Fibroblast of skin of right quadriceps (primary cell): ENCODE measurements at places on chromosomes 4 and X.
A peak's percentile ranks its signal among the peaks of the same experiment; 100 is the strongest.

GRCh38 chr4:25862411-25863346 is at the start of gene SEL1L3:
Gene SEL1L3, minus strand, starts transcription at chr4:25862988. Its CDS starts 152 bp downstream, at chr4:25862836.
- no peak for DNase-seq

DNA sequence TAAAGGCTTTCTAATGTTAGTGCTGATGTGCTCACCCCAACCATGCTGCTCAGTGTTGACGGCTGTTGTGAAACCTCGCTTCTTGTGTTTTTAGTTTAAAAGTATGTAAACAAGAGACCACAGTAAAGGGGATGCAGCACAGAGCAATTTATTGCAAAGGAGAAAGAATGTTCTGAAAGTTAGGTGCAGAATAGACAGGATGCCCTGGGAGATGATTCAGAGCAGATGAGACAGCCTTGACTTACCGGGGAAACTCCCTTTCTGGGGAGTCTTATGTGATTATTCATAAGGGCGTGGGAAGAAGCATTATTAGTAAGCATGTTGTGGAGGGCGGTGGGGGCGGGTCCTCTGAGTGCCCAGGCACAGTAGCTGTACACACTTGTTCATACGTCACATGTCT is 47.7 kb downstream of the EVC start:
- DNase-seq = peak; percentile 96

DNA sequence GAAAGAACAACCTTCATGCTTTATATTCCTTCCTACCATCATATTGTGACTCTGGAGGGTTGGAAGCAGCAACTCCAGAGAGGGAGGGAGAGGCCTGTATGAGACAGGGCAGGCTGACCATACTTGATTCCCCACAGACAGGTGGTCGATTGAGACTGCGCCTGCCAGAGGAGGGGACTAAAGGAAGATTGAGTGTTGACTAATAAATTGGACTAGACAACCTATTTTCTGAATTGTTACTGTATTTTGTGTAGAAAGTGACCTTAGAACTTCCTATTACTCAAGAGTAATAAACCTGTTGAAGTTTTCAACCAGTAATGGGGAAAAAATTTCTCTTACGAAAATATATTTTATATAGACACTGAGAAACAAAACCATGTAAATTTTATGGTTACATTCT is 301.5 kb downstream of the INPP4B start:
- no peak for DNase-seq

GRCh38 chrX:47608130-47608810 is 11.4 kb downstream of the SYN1 start:
- DNase-seq = no peak

DNA sequence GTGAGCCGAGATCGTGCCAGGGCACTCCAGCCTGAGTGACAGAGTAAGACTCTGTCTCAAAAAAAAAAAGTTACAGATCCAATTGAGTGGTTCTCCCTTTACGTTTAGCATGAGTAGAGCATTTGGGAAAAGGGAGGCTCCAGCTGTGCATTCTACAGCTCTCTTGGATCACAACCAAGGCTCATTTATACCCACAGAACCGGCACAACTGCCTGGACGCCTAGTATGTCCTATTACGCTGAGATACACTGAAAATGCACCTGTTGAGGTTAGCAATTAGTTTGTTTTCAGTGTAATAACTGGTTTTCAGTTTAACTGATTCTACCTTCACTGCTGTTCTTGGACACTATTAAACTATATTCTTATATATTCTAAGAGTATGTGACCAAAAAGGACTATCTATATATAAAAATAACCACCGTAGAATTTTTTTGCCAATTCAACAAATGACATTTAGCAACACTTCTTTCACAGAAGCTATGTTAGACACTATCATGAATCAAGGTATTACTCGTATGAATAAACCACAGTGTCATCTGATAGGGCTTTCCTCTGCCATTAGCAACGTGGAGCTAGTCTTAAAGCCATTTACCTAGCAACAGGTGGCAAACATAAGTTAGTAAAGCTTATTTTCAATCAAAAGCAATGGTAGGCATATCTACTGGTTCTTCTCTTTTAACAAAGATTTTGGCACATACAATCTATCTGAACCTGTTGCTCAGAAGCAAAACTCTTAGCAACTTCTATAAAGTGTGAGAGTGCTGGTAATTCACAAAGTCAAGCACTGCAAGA is 3.6 kb downstream of the OTUD4 start:
- DNase-seq = no peak

- no peak for DNase-seq
These were observed 6.8 kb upstream of the MGST2 start for GRCh38 chr4:139658586-139659382.

- no peak for DNase-seq
These were observed 6.9 kb upstream of the PNMA6A start for GRCh38 chrX:153065389-153065788.

DNA sequence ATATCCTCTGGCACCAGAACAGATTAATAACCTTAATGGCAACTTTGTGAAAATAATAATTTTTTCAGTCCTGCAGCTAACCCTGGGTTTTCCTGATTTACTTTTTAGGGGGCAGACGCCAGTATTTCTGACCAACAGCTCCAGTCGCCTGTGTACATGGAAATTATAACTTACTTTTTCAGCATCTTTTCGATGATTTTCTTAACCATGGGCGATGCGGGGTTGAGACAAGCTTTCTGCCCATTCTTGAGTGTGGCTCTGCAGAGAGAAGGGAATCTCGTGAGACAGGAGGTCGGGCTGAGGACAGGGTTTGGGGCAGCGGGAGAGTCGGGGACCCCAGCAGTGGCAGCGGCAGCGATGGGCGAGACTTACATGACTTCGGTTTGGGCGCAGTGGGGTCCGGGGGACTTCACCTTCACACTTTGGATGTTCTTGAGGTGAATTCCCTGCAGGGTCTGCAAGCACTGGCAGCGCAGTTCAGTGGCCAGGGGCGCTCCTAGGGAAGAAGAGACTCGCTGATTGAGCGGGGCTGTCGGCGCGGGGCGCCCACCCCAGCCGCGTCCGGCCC is 484 bp downstream of the CXCL2 start:
- no peak for DNase-seq

DNA sequence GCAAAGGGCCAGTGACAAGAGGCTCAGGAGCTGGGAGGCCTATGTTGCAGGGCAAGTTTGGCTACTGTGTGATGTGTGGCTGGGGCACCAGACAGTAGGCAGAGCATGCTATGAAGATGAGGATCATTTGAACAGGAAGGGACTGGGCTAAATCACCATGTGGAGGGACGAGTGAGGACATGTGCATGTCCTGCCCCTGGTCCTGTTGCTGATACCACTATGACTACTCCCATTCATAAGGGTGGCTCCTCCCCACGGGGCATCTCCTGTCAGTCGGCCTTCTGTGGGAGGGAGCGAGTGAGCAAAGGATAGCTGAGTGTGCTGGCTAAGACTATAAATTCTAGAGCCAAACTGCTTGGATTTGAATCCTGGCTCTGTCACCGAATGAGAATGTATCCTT is 139.2 kb downstream of the TMEM164 start:
- no peak for DNase-seq

DNA sequence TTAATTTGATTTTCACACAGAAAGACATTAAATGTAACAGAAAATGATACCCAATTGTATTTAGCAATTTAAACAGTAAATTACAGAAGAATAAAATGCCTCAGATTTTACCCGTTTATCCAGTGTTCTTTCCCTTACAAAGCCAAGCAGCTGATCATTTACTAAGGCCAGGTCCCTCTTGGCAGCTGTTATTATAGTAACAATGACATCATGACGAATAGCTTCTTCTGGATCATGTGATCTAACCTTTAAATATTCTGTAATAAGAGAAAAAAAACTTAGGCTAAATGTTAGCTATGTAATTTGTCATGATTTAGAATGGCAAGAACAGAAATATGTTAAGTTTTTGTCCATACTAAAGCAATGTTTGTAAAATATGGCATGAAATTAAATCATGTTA is 69.4 kb downstream of the PDS5A start:
- no peak for DNase-seq

DNA sequence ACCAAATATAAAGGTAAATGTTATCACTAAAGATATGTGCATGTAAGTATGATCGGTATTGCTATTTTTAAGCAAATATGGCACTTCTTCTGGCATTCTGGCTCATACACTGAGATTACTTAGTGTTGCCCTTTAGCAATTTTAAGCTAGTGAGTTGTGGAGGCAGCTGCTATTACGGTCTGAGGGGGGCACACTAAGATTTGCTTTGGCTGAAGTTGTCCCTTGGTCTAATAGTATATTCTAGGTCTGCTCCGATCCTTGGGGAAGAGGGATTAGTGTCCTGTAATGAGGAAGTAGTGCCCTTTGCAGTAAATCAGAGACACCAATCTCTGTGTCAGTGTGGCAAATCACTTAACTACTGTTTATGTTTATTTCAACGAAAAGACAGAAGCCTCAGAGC is 196.5 kb upstream of the FTHL17 start:
- DNase-seq = peak; percentile 6

DNA sequence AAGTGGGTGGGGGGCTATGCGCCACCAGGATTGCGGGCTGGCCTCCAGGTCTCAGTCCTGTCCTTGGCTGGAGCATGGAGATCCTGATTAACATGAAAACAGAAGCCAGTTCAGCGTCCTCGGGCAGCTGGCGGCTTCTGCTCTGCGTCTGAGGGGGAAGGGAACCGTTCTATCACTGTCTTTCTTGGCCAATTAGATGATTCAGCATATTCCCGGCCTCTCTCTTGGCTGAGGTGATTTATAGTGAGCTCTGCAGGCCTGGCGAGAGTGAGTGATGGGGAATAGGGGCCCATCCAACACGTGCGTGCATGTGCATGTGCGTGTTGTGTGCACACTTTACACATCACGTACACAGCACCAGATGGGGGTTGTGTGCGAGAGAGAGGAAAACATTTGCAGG is 145.8 kb upstream of the ATP6AP2 start:
- peak; percentile 83 for DNase-seq

GRCh38 chrX:136204571-136204970 is 46.6 kb downstream of the MAP7D3 start:
- DNase-seq = peak; percentile 58

DNA sequence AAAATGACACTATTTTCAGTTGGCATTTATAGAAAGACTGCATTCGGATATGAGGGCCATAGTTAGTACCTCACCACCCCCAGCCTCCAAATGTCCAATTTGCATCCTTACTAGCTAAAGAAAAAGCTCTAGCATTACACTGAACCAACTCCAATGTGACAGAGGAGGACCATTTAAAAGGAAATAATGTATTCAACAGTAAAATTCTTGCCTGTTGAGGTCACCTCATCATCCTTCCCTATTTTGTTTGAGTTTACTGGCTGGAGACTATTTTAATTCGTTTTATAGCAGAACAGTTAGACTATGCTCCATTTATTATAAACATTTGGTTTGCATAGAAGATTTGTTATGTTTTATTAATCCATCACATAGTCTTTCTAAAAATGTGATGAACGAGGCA is 88.2 kb upstream of the PPARGC1A start:
- DNase-seq = peak; percentile 38

GRCh38 chr4:176156656-176157055 is 38.7 kb downstream of the SPATA4 start:
- DNase-seq = peak; percentile 73

DNA sequence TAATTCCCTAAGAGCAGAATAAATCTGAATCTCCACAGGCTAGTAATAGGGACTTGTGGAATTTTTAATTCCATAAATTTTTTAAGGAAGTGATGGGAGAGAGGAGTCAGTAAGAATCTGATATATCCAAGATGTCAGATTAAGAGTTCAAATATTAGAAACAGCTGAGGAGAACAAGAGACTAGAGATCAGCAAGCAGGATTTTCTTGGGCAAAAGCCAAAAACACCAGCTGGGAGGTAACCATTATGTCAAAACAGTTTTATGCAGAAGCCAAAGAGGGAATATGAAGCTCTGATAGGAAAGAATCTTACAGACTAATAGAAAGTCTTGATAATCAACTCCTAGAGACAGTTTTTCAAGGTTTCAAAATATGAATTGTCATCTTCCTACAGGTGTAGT is 72.2 kb upstream of the RBPJ start:
- peak; percentile 72 for DNase-seq

DNA sequence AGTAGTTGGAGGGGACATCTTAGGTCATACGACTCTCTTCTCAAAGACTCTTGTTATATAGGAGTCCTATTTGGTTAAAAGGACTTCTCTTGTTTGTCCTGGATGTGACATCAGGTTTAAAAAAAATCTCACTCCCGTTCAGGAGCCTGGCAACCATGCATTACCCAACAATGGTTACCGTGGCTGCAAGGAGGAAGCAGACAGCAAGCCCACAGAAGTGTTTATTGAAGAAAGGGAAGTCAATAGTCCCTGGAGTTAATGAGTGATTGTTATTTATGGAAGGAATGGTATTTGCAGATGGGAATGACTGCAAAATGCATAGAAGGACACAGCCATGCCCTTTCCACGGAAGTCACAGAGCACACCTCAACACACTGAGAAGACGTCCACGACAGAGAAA is 75.9 kb upstream of the ENPP6 start:
- DNase-seq = no peak

DNA sequence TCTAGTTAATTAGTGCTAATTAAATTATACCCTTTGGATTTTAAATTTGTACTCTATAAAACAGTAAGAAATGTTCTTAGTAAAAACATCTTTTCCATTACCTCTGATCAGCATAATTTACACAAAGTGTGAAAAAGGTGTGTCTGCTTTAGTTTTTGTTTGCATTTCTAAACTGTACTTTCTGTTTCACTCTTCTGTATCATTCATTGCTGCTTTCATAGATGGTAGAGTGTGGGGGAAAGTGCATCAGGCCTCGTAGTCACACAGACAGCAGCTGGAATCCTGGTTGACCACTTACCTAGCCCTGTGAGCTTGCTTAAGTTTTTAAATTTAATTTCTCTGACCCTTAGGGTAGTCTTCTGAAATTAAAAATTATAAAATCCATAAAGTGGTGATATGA is 275.4 kb upstream of the PITX2 start:
- no peak for DNase-seq

DNA sequence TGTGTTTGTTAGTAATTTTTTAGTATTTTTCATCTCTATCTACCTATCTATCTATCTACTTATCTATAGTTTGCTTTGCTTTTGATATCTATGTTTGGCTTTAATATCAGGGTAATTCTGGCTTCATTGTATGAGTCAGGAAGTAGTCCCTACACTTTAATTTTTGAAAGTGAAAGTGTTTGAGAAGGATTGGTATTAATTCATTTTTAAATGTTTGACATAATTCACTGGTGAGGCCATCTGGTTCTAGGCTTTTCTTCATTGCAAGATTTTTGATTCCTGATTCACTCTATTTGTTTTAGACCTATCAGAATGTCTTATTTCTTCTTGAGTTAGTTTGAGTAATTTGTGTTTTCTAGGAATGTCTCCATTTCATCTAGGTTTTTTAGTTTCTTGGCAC is 20.2 kb upstream of the TCP11X2 start:
- no peak for DNase-seq

DNA sequence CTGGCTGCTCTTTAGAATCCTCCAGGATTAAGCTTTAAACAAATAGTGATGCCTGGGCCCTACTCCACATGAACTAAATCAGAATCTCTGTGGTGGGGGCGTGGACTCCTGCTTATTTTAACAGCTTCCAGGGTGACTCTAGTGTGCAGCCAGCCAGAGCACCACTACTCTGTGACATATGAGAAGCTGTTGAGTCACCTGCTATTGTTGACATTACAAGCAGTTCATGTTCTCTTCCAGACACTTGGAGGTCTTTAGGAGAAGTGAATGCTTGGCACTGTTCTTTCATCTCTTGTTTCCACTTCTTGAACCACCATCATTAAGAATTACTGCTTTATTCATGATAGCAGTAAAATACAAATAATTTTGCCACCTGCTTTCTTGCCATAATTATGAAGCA is 426 bp upstream of the C4orf51 start:
- DNase-seq = peak; percentile 85

GRCh38 chr4:3440011-3440410 is 1.8 kb upstream of the HGFAC start:
- DNase-seq = no peak

- no peak for DNase-seq
These were observed 11.4 kb upstream of the UBA1 start for GRCh38 chrX:47182106-47182700.
